GOT3 (cell line): ENCODE measurements at places on chromosomes 1 and 21.

- DNase-seq: no peak
These were observed 34.1 kb downstream of the TP53BP2 start for GRCh38 chr1:223811634-223812101.

DNA sequence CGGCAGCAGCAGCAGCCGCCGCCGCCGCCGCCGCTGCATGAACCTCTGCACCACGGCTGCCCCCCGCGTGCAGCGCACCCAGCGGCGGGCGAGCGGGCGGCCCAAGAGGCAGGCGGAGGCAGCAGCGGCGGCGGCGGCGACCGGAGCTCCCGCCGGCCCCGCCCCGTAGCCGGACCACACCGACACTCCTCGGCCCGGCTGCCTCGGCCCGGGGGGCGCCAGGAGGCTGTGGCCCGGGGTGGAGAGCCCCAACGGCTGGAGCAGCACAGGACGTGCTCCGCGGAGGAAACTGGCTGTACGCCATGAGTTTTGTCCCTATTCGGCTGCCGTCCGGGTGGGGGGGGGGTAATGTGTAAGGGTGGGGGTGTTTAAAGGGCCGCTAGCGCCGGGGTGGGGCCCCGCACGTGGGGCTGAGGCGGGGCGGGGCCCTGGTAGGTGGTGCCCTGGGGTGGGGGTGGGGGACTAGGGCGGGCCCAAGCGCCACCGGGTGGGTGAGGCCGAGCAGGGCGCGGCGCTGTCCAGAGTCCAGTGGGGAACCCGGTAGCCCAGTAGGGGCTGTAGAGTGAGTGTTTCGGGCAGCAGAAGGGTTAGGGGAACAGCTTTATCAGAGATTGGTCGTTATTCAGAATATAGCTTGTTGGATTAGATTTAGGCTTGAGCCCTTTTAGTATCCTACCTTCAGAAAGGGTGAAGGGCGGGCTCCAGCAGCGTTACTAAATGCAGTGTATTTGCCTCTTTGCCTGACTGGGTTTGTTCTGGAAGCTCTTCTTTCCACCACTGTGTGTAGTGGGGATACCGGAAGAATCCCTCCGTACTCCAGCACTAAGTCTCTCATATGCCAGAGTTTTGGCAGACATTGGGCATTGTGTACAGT, at the start of gene FAM78B:
FAM78B (minus strand) TSS at position 304 of the 874 bp plus-strand sequence. CDS start 753 bp downstream, outside the sequence.
- peak; percentile 68 for DNase-seq

- no peak for DNase-seq
These were observed 7.5 kb downstream of the DISP3 start for GRCh38 chr1:11486231-11487009.

DNA sequence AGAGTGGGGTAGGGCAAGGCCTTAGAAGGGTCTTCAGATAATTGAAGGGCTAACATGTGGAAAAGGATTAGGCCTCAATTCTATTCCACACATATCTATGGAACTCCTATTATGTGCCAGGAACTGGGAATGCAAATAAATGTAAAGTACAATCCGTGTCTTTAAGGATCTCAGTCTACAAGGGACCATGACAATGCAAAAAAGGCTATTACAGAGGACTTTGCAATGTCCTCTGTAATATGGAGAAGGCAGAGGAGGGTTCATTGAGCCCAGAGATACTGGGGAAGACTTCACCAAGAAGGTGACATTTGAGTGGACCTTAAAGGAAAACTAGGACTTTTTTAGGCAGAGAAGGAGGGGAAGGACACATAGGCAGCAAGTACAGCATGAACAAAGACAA, 4.5 kb upstream of the SCMH1 start:
- no peak for DNase-seq

DNA sequence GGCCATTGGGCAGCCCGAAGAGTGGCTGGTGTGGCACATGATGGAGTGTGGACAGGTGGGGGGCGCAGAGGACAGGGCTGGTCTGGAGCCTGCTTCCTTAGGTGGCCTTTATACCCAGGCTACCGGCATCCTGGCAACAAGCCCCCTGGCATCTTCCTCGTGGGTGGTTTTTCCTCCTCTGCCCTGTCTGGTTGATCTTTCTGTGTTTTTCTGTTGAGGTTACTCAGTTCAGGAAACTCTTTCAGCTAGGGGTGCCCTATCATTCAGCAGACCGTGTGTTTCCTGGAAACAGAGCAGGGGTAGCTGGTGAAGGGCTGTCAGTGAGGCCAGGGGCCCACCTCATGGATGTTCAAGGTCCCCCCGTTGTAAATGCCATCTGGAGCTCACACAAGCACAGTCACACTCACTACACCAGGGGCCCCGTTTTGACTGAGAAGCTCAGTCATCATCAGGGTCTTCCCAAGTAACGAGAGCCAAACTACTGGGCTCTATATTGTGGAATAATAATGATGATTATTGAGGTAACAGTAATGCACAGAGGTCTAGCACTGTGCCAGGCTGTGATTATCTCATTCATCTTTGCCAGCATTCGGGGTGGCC, at the start of gene KRTAP12-4:
KRTAP12-4 (minus strand) TSS at position 84 of the 600 bp plus-strand sequence; CDS start at position 39, 45 bp downstream.
- DNase-seq: no peak

- DNase-seq: no peak
These were observed 20.9 kb downstream of the PDXK start for GRCh38 chr21:43739621-43740435.

GRCh38 chr1:219555031-219555692, 57.7 kb downstream of the ZC3H11B start:
- no peak for DNase-seq

DNA sequence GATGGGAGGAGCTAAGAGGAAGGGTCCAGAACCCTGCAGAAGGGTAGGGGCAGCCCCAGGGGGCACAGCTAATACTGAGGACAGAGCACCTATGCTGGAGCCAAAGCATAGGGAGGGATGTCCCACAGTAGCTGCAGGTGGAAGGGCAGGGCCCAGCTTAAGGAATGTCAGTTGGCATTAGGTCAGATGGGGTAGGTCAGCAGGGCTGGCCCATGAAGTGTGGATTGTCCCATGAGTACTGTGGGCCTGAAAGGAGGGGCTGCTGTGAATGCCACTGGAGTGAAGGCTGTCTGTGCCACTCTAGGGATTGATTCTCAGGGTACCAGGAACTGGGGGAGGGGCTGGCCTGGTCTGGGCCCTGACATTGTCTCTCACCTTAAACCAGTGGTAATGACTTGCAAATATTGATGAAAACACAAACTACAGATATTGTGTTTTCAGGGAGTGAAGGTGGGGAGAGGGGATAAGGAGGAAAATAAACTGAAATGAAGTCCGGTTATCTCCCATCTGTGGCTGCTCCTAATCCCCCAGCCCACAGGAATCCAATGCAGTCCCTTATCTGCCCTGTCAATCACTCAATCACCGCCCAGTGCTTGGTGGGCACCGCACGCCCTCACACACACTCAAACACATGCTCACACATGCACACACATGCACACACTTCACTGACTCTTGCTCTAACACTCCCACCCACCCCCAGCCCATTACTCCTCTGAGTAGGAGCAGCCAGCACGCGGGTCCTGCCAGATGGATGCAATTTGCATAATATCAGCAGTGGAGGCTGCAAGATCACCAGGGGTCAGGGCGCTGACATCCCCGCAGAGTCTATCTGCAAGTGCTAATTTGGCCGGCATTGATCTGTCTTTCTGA, 27.8 kb downstream of the DMAP1 start:
- no peak for DNase-seq

DNA sequence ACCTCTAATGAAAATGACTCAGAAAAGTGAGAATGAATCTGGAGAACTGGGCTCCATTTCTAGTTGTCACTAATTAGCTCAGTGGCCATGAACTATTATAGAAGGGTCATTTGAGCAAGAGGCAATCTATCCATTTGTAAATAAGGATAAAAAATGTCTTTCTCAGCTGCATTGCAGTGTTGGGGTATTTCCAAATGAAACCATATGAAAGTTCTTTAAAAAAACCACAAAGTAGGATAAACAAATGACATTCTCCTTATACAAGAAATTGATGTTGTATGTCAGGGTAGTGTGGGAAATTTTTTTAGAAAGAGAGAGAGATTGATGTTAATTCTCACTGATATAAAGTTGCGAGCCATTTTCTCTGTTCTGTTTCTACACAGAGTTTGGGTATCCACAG, 26.0 kb downstream of the FMO3 start:
- DNase-seq: no peak

DNA sequence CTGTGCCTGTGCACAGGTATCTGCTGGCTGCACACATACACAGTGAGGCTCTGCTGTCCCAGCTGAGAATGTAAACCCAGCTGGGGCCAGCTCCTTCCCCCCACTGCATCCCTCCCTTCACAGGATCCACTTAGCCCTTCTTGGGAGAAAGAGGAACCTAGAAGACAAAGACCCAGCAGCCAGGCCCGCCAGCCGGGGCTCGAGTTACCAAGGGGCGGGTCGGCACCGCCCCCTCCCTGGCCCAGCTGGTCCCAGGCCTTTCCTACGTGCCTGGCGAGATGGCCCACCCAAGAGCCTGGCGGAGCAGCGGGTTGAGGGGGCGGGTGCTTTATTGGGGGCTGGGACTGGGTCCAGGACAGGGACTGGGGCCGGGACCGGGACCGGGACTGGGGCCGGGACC, 2.1 kb downstream of the SH3BGRL3 start:
- DNase-seq: no peak

- DNase-seq: no peak
These were observed 85.2 kb upstream of the ABCD3 start for GRCh38 chr1:94332952-94333351.

- DNase-seq: no peak
These were observed 172.8 kb upstream of the IRF2BP2 start for GRCh38 chr1:234782791-234783190.

DNA sequence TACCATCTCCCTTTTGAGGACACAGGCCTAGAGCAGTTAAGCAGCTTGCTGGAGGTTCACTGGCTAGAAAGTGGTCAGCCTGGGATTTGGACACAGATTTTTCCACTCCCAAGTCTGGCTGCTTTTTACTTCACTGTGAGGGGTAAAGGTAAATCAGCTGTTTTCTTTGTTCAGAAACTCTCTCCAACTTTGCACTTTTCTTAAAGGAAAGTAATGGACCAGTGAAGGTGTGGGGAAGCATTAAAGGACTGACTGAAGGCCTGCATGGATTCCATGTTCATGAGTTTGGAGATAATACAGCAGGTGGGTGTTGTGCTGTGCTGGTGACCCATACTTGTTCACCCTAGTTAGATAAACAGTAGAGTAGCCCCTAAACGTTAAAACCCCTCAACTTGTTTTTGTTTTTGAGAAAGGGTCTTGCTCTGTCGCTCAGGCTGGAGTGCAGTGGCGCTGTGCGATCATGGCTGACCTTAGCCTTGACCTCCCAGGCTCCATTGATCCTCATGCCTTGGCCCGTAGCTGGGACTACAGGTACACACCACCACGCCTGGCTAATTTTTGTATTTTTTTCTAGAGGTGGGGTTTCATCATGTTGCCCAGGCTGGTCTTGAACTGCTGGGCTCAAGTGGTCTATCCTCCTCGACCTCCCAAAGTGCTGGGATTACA, 4.2 kb downstream of the SOD1 start:
- DNase-seq: no peak

DNA sequence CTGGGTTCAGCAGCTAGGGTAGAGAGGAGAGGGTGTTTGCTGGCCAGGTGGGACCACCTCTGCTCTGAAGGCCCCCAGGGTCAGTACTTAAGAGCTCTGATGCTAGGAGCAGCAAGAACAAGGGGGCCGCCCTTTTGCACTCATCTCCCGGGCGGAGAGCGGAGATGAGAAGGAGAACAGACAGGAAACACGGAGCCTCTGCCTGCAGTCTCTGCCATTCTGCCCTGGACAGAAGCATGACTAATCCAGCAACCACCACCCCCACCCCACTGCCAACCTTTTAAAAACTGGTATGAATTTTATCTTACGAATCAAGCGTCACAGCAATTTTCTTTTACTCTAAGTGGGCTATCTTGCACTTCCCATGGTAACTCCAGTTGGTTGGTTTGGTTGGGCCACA, 34.5 kb downstream of the PARP1 start:
- no peak for DNase-seq

DNA sequence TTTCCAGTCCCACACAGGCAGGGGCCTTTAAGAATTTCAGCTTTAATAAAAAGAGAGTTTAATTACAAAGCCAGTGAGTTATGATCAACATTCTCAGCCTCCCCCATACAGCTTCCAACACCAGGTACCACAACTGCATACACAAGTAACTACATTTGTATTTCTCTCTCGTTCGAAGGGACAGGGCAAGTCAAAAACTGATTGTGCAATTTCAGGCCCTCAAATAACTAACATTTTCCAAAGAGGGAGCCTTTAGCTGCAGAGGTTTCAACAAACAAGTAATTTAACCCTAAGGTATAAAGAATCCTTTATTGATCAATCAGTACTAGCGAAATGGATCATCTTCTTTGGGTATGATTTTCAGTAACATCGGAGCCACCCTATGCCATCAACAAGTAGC, 142.4 kb downstream of the ZNF281 start:
- DNase-seq: no peak

- DNase-seq: no peak
These were observed 69.6 kb downstream of the PIK3R3 start for GRCh38 chr1:46062651-46063319.

- DNase-seq: no peak
These were observed 18.5 kb downstream of the ALDH4A1 start for GRCh38 chr1:18883636-18884418.

DNA sequence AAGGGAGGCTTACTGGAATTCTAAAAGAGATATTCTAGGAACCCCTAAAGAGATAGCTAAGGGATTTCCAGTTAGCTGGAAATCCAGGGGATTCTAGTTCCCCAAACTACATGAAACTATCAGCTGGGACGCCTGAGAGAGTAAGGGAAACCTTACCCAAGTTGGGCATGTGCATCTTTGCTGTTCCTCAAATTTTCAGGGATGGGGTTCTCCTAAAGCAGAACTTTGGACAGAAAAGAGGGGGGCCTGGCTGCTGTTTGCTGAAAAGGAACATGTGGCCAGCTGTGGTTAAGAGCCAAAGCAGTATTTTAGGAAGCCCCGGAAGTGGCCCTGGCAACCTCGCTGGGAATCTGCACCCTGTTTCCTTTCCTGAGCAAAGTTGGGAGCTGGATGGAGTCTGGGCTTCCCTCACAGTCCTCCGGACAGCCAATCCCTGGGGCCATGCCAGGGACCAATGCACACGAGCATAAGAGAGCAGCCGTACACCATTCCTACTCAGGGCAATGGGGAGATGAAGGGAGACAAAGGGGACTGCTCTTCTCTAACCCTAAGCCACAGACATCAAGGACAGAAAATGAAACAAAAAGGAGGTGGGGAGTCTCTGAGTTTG, 154.3 kb downstream of the PLXNA2 start:
- no peak for DNase-seq

DNA sequence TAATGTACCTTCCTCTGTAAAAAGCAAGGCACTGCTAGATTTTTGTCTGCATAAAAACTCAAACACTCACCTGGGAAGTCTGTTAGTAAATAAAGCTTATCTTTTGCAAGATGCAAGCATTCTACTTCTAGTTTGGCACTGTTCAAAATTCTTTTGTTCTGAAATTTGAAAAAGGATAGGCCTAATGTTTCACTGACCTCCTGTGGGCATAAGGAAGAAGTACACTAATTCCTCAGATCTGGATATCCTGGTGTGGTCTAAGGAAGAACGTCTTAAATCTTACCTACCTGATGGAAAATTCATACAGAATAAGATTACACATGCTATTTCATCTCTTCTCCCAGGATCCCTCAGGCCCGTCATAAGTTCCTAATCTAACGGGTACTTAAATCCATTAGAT, 93.5 kb upstream of the CAMK1G start:
- no peak for DNase-seq

GRCh38 chr1:82625537-82625936, 824.8 kb downstream of the ADGRL2 start:
- DNase-seq: no peak
